ENCODE measurements at places on chromosomes 12 and 14.

GRCh38 chr14:75044322-75044721 is 6.9 kb downstream of the MLH3 start:
- DNase-seq, result no peak

GRCh38 chr14:81269100-81269978 is 48.6 kb upstream of the GTF2A1 start:
- no peak for DNase-seq

- DNase-seq, result peak; percentile 97
Measured at GRCh38 chr12:21774358-21775132, at the start of gene KCNJ8. Gene KCNJ8, minus strand, starts transcription at chr12:21774706. Its CDS starts 1,090 bp downstream, at chr12:21773616.

GRCh38 chr12:7269273-7269672 is 34.6 kb upstream of the ACSM4 start:
- no peak for DNase-seq

DNA sequence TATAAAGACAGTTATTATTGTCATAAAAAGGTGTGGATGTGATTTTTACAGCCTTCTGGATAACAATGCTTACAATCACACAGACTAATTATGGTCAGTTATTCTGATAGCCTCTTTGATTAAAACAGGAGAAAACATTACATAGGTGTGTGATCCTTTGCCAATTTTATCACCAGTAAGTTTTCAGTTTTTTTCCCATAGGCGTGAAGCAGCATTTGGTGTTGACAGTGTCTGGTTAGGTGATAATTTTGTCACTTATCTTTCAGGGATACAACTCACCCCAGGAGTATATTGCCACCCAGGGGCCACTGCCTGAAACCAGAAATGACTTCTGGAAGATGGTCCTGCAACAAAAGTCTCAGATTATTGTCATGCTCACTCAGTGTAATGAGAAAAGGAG is 208.8 kb downstream of the EPS8 start:
- no peak for DNase-seq

GRCh38 chr12:25382311-25383106 is 131.8 kb upstream of the KRAS start:
- DNase-seq, result no peak

- DNase-seq, result peak; percentile 37
Measured at GRCh38 chr14:103502877-103503276, 19.8 kb downstream of the CKB start.

GRCh38 chr14:104393898-104394381 is 185.6 kb upstream of the C14orf180 start:
- DNase-seq, result peak; percentile 84

- DNase-seq, result no peak
Measured at GRCh38 chr12:8912914-8913313, 1.4 kb upstream of the PHC1 start.

Data from heart left ventricle (tissue), 16 donors.